ENCODE measurements at places on chromosomes 3 and 15. TPM values are rescaled to one million over a fixed set of nuclear protein-coding genes. Genes with fewer than 3 reads are reported as not detected.

The ADPRH gene
- total RNA-seq = 0.70 TPM

The HYAL1 gene
- total RNA-seq = 0.60 TPM

The IL17RE gene
- total RNA-seq = 0.23 TPM

The ISG20 gene
- 3.2 TPM for total RNA-seq

The ITIH3 gene
- 2.8 TPM for total RNA-seq

The PML gene
- 20.4 TPM for total RNA-seq

The GRAMD1C gene
- total RNA-seq = 13.1 TPM

The SEMA6D gene
- total RNA-seq = 14.9 TPM

The TMEM207 gene
- not detected for total RNA-seq

The HAUS2 gene
- total RNA-seq = 16.5 TPM

The GXYLT2 gene
- total RNA-seq = 49.7 TPM

The ALDH1A2 gene
- total RNA-seq = 5.5 TPM

The XCR1 gene
- 0.23 TPM for total RNA-seq

The GPR160 gene
- total RNA-seq = 0.15 TPM

The EHHADH gene
- 3.2 TPM for total RNA-seq

The GREM1 gene
- total RNA-seq = 527 TPM

The PROS1 gene
- 34.4 TPM for total RNA-seq

The ROPN1 gene
- not detected for total RNA-seq

The SENP7 gene
- 9.8 TPM for total RNA-seq

The MST1R gene
- total RNA-seq = 0.35 TPM

The ZBBX gene
- not detected for total RNA-seq

The MELTF gene
- 1.7 TPM for total RNA-seq

The ZBTB47 gene
- total RNA-seq = 44.0 TPM

The SMCO1 gene
- total RNA-seq = not detected

The FETUB gene
- total RNA-seq = not detected

The WHAMM gene
- 2.8 TPM for total RNA-seq

The KLHL6 gene
- not detected for total RNA-seq

The SLC28A1 gene
- total RNA-seq = not detected

The CDV3 gene
- 135 TPM for total RNA-seq

The GRK7 gene
- under 0.01 TPM for total RNA-seq

The PIGZ gene
- 2.0 TPM for total RNA-seq

The HHLA2 gene
- not detected for total RNA-seq

The DZIP1L gene
- 20.0 TPM for total RNA-seq

The ASB14 gene
- not detected for total RNA-seq

The SLC28A2 gene
- not detected for total RNA-seq

The GOLGA6A gene
- not detected for total RNA-seq

The ADAMTS9 gene
- 6.3 TPM for total RNA-seq

The PEX11A gene
- total RNA-seq = 5.0 TPM

The FAIM gene
- 4.1 TPM for total RNA-seq

The SAXO2 gene
- total RNA-seq = 0.98 TPM

The NCKIPSD gene
- total RNA-seq = 7.7 TPM

The GASK1A gene
- 0.94 TPM for total RNA-seq

The RBP2 gene
- total RNA-seq = not detected

The NME9 gene
- total RNA-seq = 0.23 TPM

The PSMA4 gene
- 61.3 TPM for total RNA-seq

The NR2E3 gene
- total RNA-seq = not detected

The ARL13B gene
- total RNA-seq = 8.7 TPM

The HIGD2B gene
- not detected for total RNA-seq

The GABRA5 gene
- total RNA-seq = under 0.01 TPM

The SHC4 gene
- 4.1 TPM for total RNA-seq

Measured in smooth muscle cell of the coronary artery (primary cell).